Kidney tubule cell (primary cell): ENCODE measurements at places on chromosomes 2 and 18.

DNA sequence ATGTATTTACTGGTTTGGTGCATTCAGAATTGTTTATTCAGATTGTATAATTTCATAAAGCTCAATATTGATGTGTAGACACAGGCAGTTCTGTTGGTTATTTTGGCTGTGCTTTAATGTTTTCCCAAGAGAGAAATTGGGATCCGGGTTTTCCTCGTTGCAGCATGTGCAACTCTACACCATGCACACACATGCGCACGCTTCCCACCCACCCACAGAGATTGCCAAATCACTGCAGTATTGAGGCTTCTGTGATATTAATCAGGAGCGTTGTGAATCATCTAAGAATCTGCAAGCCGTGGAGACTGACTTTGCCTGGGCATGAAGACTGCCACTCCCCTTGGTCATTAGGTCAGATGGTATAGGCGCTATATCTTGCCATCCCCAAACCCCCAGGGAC is 571.5 kb downstream of the SLC4A3 start:
- no peak for DNase-seq

GRCh38 chr2:46001290-46001689 is 295.9 kb upstream of the EPAS1 start:
- DNase-seq: no peak

DNA sequence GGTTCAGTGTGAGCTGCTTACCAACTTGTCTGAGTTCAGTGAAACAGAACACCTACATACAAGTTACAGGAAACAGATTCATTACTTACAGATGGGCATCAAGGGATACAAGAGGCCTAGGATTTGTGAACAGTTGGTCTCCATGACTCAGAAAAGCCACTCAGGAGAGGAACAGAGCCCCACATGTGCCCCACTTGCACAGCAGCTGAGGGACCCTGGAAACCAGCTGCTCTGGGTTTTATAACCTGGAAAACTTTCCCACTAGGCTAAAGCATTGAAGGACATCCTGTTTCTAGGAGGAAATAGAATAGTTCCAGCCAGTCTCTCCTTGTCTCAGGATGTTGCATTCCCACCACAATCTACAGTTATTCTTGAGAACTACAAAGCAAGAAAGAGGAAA is 530.0 kb downstream of the ZNF804A start:
- DNase-seq: no peak

DNA sequence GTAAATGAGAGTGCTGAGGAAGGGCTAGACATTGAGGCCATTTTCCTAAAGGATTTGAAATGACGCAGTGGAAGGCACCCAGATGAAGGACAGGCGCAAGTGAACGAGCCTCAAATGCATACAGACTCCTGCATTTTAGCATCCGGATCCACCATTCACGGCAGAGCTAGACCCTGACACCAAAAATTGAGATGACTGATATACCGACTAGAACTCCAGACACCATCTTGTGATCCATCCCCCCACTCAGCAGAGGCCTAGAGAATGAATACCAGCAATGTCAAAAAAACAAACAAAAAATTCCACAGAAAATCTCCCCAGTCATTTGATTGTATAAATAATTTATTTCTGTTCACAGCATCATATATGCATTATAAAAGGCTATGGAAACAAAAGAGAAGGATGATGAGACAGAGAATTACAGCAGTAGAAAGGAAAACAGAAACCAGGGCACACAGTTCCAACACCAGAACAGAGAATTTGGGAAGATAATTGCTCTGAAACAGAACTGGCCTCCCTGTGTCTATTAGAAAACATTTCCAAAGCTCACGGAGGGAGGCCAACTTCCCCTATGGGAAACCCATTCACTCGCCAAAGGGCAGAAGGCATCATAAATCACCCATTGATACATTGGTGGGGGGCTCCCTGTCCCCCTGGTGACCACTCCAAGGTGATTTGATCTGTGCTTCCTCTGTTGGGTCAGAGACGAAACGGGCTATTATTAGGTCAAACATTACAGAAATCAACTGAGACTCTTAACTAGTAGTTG is 4.0 kb downstream of the ARL4C start:
- peak; percentile 9 for DNase-seq

DNA sequence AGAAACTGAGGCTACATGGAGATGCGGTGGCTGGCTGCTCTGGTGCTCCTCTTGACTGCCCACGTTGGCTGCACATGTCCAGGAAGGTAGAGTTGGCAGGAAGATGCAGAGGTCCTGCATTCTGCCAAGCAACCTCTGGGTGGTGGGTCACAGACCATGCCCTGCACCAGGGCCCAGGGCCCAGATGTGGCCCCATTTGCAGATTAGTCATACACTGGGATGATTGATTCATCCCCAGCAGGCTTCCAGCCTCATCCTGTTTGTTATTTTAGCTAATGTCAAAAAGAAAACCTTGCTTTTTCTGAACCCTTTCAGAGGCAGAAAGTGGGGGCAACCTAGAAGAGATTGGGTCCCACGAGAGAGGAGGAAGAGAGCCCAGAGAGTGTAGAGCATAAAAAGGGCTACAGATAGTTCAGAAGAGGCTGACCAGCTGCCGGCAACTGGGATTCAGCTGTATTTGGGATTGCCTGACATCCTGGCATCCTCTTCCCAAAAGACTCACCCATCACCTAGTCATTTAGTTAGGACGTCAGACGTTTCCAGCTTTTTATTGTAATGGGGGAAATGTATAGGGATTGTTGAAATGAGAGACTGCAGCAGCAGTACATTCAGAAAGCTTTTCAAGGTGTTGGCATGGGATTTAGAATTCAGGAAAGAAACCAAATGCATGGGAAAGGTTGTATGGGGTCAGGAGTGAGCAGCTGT is 101.9 kb downstream of the CTIF start:
- DNase-seq: peak; percentile 47

- no peak for DNase-seq
Measured at GRCh38 chr18:13264091-13265007, 45.8 kb downstream of the LDLRAD4 start.

- no peak for DNase-seq
Measured at GRCh38 chr2:229798446-229799155, 84.2 kb upstream of the DNER start.

- no peak for DNase-seq
Measured at GRCh38 chr18:76388261-76388660, 106.8 kb downstream of the ZNF516 start.

DNA sequence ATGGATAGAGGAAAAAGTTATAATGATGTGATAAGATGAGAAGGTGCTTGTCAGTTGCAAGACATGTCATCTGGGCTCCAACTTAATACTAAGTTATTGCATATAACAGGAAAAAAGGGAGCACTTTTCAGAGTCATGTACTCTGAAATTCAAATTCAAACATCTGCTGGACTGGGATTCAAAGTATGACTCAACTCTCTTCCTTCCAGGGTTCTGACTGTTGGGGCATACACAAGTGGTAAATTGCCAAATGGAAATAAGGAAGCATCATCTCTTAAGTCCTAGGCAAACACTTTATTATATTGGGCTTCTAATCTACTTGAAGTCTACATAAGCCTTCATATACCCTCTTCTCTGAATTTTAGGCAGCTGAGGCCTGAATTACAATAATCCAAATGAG is 44.9 kb downstream of the ZBTB14 start:
- no peak for DNase-seq

- DNase-seq: no peak
Measured at GRCh38 chr2:29412197-29412925, 297.1 kb downstream of the CLIP4 start.

GRCh38 chr18:78945628-78946027 is 34.0 kb upstream of the SALL3 start:
- DNase-seq: no peak

DNA sequence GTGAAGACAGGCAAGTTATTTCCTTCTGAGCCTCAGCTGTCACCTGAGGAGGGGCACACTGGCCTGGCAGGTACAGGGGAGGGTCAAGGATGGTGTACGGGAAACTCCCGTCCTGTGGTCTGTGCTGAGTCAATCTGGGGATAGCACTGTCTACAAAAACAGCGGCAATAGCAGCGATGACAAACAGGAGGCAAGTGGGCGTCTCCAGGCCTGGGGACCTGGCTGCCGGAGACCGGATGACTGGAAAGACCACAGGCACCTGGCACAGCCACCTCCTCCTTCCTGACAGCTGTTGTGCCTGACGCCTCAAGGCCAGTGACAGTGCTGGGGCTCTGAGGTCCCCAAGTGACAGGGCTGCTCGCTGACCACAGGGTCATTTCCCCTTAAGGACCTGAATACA is 202.1 kb upstream of the HS6ST1 start:
- DNase-seq: peak; percentile 4

DNA sequence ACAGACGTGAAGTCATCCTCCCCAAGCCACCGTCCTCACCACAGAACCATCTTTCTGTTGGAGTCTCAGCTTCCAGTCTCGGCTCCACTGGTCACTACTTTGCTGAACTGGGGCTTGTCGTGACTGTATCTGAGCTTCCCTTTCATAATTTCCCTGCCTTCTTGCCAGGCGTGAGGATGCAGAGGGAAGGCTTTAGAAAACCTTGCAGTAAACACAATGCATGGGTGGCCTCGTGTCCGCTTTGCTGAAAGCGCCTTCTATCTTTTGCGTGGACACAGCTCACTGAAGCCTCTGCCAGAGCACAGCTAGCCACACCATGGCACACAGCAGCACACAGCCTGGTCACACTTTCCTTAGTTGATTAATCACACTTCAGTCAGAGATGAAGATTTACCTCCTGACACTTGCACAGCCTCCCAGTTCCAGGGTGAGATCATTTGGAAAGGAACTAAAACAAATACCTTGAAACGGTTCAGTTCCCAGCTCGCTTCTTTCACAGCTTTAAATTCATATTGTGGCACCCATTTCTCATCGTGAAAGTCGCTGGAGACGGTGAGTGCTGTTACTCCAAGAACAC is 2.8 kb upstream of the GPR45 start:
- peak; percentile 95 for DNase-seq

- no peak for DNase-seq
Measured at GRCh38 chr2:159515441-159515840, 100.9 kb downstream of the BAZ2B start.

- no peak for DNase-seq
Measured at GRCh38 chr2:218748741-218749441, 33.1 kb upstream of the CYP27A1 start.

DNA sequence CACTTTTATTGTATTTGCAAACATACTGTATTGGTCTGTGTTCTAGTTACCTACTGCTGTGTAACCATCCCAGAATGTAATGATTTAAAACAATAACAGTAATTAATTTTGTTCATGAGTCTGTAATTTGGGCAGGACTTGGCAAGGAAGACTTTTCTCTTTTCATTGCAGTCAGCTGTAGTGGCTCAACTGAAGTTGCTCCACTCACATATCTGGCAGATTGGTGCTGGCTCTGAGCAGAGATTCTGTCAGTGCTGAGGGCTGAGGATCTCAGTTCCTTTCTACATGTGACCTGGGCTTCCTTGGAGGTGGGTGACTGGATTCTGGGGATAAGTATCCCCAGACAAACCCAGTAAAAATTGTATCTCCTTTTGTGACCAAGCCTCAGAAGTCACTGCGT is 26.6 kb downstream of the PTPN4 start:
- DNase-seq: no peak

DNA sequence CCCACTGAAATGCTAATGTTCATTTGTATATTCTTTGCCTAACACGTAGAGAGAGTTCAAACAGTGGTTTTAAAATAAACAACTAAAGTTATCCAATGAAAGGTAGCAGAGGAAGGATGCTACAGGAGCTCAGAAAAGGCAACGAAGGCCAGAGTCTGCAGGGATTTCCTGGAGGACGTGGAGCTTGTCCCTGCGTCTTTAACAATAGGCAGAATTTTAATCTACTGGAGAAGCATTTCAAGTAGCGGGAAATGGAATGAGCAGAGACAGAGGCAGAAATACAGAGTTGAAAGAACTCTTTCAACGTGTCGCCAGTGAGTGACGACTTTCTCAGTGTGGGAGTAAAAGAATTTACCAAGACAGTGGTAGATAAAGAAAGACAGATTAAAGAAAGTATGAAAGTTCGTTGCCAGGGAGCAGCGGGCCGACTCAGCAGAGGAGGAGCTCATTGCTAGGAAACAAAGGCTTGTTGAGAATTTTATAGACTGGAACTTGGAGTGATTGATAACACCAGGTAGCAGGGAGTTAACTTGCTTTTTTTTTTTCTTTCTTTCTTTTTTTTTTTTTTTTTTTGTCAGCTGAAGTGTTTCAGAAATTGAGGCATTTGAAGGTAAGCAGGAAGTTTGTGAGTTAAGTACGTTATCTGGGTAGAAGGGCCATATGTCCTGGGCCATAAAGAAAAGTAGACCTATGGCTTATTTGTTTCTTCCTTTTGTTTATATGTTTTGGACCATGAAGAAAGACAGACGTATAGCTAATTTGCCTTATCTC is 625 bp upstream of the NBAS start:
- peak; percentile 58 for DNase-seq

DNA sequence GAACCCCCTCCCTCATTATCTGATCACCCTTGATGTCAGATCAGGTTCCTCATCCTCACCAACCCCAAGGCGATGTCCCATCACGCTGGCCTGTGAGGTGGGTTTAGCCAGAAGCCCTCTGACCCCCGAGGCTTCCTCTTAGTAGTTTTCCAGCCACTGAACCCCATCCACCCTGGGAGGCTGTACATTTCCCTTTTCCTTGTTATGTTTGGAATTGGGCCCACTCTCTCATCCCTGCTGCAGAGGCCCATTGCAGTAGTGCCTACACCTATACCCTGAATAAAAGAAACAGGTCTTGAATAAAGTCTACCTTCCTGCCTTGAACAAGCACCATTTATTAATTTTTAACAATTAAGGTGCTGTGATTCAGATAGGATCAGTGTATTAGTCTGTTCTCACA is 80.1 kb downstream of the NCAPH start:
- DNase-seq: peak; percentile 44

GRCh38 chr18:65901522-65901921 is 150.7 kb downstream of the CDH7 start:
- DNase-seq: no peak

- no peak for DNase-seq
Measured at GRCh38 chr2:65914244-65914786, 481.9 kb upstream of the SPRED2 start.

DNA sequence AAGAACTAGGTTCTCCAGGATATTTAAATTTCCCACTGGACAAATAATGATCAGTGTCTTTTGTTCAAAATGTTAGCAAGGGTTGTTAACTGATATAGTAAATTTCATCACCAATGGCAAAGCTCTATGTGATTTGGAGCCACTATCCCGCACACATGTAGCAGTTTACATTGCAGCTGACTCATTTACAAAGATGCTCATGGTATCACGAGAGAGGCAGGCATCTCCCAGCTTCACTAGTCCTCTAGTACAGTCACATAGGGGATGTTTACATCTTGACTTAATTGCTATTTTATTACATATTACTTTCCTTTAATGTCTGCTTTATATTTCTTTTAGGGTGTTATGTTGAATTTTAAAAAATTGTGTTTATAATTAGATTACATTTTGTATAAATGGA is 30.7 kb downstream of the KCNE4 start:
- no peak for DNase-seq
